Activated CD4-positive, alpha-beta T cell treated with anti-CD3 and anti-CD28 coated beads for 36 hours (primary cell): ENCODE measurements at places on chromosomes 6 and 20. TPM values are rescaled to one million over a fixed set of nuclear protein-coding genes. Genes with fewer than 3 reads are reported as not detected.

DNA sequence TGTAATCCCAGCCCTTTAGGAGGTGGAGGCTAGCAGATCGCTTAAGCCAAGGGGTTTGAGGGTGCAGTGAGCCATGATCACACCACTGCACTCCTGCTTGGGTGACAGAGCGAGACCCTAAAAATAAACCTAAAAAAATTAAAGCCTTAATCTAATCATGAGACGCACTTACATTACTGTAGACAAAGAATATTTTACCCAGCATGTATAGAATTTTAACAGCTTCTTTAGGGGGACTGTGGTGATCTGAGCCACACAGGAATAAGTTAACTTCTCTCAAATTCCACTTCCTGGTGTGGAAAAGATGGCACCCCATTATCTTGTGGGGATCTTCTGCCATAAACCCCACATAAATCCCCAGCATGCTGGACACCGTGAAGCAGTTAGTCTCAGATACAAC, 2.3 kb upstream of the OOEP start:
- DNase-seq: no peak

MAFB gene
- total RNA-seq: not detected

DNA sequence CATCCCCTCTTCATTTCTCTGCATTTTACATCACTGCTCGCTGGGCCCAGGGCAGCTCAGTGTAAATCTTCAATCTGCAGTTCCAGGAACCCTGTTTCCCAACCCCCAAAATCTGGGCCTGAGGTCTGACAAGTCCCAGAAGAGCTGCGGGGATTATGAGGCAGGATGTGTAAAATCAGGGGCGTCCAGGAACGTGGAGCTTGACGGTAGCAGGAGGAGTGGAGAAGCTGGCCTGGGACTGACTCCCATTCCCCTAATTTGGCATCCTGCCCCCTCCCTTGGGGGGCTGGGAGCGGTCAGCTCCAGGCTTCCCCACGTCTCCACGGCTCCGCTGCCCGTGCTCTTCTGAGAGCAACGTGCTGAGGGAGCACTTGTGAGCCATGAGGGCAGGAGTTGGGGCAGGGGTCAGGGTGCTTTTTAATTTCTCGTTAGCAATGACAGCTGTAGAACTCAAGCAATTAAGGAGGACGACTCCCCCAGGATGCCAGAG, 23.4 kb upstream of the VEGFA start:
- no peak for DNase-seq

DNA sequence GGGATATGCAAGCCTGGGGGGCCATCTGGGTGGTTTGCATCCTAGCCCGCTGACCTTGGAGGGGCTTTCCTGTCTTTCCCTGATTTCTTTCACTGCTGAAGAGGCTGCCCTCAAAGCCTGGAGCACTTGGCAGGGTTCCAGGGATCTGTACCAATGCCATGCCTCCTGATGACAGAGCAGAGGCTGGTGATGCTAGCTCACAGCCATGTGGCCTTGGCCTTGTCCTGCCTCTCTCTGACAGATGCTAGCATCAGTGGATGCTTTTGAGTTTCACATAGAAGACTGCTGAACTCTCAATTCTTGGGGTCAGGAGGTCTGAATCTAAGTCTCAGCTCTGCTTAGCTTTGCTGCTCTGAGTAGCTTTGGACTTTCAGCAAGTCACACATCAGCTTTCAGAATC, 21.9 kb upstream of the RREB1 start:
- peak; percentile 27 for DNase-seq
